C1 segment of cervical spinal cord (tissue), 14 donors: ENCODE measurements at places on chromosomes 12 and 14.

DNA sequence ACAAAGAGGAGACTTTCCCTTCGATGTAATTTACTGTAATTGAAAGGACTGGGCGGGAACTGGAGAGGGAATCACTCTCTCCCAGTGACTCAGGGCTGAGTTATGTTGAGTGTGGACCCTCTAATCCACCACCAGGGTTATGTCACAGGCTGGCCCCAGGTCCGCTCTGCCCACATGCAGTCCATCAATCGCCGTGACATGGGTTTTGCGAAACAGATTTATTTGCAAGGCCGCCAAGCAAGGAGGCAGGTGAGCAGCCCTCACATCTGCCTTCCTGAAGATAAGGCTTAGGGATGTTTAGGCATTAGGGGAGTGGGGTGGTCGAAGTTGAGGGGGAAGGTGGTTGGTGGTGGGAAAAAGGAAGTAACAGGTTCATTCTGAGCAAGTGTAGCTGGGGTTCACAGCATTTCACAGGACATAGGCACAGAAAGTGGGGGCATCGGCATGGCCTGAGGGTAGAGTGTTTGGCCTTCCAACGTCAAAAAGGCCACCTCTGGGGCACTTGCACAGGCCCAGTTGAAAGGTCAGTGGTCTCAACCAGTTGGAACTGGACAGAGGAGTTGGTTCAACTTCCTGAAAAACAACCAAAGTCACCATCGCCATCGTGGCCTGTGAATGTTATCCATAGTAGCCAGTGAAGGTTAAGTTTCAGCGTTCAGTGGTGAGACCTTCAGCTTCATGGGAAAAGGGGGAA, 66.9 kb downstream of the DNAH10 start:
- no peak for DNase-seq

DNA sequence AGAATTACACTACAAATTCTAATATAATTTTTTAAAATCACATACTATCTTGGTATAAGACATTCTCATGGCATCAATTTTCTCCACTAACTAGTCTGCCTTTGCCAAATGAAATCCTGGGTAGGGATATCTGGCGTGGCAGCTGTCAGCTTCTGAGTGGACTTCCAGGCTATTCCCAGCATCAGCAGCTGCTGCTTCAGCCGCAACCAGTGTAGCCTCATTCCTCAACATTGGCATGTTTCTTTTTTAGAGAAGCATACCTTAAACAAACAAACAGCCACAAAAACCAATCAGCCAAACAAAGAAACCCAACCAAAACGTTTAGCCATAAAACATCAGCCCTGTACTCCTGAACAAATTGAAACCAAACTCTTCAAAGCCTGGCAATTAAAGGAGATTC, 235.8 kb downstream of the SSPN start:
- DNase-seq, result no peak

GRCh38 chr14:37652042-37652441, 56.6 kb downstream of the TTC6 start:
- DNase-seq, result no peak

DNA sequence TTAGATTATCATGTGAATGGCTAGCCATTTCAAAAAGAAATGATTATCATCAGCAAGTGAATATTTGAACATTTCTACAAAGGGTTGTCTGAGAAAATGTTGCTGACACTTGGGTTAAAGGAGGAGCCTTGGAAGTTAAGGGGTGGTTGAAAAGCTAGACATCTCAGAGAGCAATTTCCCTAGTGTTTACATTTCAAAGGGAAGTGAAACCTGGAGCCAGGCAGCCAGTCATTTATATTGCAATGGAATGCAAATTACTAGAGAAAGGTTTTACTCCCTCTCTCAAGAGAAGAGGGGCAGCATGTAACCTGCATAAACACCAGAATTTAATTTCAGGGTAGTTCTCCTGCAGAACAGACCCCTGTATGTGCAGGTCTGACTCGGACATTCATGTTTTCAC, 279.0 kb downstream of the SLC16A7 start:
- DNase-seq, result no peak

DNA sequence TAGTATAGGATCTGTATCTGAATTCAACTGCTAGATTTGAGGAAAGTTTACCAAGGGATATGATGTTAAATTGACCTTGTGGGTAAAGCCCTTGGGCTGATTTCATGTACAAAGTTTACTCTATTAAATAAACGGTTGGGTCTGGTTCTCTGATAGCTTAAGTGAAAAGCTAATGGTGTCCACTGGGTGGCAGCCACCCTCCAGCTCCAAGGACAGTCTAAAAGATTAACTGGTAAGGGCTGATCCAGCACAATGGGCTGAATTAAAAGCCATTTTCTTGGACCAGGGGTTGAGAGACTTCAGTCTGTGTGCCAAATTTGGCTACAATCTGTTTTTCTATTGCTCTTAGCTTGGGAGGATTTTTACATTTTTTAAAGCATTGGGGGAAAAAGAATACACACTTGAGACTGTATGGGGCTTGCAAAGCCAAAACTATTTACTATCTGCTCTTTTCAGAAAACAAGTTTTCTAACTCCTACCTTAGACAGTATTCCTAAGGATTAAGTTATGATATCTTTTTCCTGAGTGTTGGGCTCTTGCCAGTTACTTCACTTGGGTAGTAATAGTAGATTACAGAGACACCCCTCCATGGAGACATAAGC, 116.5 kb downstream of the GPHN start:
- DNase-seq, result peak; percentile 23

DNA sequence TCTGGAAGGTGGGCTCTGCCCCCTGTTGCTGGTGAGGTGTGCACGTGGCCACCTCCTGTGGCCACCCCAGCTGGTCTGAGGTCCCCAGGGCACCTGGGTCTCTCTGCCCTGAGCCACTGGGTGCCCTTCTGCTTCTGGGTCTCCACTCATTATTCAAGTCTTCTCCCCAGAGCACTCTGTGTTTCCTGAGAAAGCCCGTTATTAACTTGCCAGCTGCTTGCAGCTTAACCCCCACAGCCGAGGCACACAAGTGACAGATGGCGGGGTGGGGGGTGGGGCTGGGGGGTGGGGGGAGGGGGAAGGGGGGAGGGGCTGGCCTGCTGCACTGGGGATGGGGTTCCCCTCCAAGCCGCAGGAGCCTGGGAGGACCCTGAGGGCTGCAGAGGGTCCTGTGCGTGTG, 40.5 kb downstream of the FBRSL1 start:
- DNase-seq, result no peak

DNA sequence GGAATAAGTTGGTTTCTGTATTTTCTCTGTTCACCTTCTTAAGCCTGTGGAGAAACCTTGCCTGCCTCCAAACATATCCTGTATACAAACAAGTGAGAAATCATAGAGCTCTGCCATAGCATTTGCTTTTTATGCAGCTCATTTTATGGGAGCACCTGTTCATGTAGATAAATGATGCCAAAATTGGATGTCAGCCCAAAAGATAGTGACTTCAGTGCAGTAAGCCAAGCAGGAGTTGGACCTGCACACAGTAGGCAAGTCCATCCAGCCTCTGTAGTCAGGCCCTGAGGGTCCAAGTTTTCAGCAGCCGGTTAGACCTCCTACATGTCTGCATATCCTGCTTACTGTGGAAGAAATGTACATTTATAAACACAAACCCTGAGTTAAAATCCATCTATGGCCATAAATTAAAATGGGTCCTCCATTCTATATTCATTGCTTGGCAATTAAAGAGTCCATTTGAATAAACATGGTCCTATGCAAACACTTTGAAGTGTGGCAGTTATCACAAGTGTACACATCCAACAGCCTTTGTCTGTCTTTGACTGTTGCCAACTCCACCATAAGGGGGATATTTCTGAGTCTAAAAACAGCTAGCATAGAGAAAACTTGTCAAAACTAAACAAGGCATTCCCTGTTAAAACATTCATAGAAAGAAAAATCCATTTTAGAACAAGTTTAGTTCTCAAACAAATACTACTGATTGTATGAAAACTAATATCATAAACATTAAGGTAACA, 847.8 kb downstream of the RPS29 start:
- DNase-seq, result no peak
